ENCODE measurements at places on chromosomes 6 and 20.
A peak's percentile ranks its signal among the peaks of the same experiment; 100 is the strongest.

- peak; percentile 63 for DNase-seq
These were observed 884 bp upstream of the CUTA start for GRCh38 chr6:33418690-33419291.

GRCh38 chr20:33318096-33318429, 35.0 kb downstream of the BPIFB1 start:
- DNase-seq = no peak

DNA sequence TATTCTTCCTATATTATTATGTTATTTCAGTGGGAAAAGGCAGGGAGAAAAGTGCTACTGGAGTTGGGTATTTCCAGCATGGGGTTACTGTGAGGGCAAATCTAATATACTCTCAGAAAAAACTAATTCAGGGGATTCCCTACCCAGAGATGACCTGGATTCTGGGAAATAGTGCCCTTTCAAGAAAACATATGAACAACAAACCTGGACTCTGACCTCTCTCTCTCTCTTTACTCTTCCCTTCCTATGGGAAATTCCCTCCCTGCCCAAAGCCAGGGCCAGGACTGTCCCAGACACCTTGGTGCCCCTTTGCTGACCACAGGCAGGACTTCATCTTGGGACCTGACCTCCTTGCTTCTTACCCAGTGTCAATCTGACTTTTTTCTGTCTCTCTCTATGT, 1.6 kb upstream of the UBD start:
- DNase-seq = no peak

DNA sequence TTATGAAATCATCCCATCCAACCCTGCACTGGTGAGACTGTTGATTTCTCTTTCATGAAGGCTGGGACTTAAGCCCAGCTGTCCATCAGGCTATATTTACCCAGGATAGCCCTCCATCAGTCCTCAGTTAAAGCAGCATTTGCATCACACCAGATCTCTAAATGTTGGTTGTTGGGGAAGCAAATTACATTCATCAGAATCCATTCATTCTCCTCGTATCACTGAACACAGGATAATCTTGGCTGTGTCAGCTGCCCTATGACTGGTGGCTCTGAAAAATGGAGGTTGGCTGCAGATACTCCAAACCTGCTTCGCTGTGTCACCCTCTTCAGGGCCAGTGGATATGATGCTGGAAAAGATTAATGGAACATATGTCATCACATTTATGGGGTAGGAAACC, 718.3 kb downstream of the KIF16B start:
- no peak for DNase-seq

- no peak for DNase-seq
These were observed 61.0 kb upstream of the ARMH2 start for GRCh38 chr6:24859608-24860200.

- DNase-seq = no peak
These were observed 46.8 kb downstream of the EIF2S2 start for GRCh38 chr20:34065260-34065659.

- no peak for DNase-seq
These were observed 4.1 kb upstream of the TMEM14B start for GRCh38 chr6:10743515-10743914.
